Ascending aorta (tissue), 2 donors: ENCODE measurements at places on chromosomes 3 and 15. TPM values are rescaled to one million over a fixed set of nuclear protein-coding genes. Genes with fewer than 3 reads are reported as not detected.

The ZNF860 gene
- 0.43 TPM for total RNA-seq

The AMT gene
- not detected for total RNA-seq

- no peak for DNase-seq
- no peaks in the 10 kb centered on the region for H3K4me1 ChIP-seq
- no peaks in the 10 kb centered on the region for H3K36me3 ChIP-seq
- H3K27me3 ChIP-seq = no peaks in the 10 kb centered on the region
- H3K4me3 ChIP-seq = no peak overlapping the region
These were observed 111.1 kb downstream of the MAGI1 start for GRCh38 chr3:65927576-65927975.

GRCh38 chr15:96598514-96598913, 268.0 kb downstream of the NR2F2 start:
- no peaks in the 10 kb centered on the region for H3K4me1 ChIP-seq
- no peak overlapping the region for H3K27ac ChIP-seq
- no peaks in the 10 kb centered on the region for H3K36me3 ChIP-seq

- no peaks in the 10 kb centered on the region for H3K27me3 ChIP-seq
- H3K36me3 ChIP-seq = no peaks in the 10 kb centered on the region
- H3K4me3 ChIP-seq = no peak overlapping the region
These were observed 46.8 kb downstream of the PXK start for GRCh38 chr3:58379351-58380073.

DNA sequence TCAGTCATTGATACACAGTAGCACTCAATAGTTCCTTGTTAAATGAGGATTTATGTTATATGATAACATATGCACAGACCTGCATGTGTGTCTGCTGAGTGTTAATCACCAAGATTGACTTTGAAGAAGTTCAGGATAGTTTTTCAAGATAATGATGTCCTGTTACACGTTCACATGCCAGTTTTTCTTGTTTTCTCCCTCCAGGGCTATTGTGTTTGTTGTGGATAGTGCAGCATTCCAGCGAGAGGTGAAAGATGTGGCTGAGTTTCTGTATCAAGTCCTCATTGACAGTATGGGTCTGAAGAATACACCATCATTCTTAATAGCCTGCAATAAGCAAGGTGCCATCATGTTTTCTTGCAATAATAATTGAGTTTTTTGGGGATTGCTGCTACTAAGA, 9.8 kb downstream of the SRPRB start:
- no peak overlapping the region for H3K27ac ChIP-seq
- H3K36me3 ChIP-seq = peaks cover 29% of the 10 kb centered on the region
- H3K27me3 ChIP-seq = no peaks in the 10 kb centered on the region
- H3K4me3 ChIP-seq = no peak overlapping the region
- DNase-seq = no peak
- H3K4me1 ChIP-seq = no peaks in the 10 kb centered on the region
